ENCODE measurements at places on chromosomes 16 and 17.

GRCh38 chr17:909642-910323 is 69.8 kb downstream of the NXN start:
- DNase-seq: no peak

DNA sequence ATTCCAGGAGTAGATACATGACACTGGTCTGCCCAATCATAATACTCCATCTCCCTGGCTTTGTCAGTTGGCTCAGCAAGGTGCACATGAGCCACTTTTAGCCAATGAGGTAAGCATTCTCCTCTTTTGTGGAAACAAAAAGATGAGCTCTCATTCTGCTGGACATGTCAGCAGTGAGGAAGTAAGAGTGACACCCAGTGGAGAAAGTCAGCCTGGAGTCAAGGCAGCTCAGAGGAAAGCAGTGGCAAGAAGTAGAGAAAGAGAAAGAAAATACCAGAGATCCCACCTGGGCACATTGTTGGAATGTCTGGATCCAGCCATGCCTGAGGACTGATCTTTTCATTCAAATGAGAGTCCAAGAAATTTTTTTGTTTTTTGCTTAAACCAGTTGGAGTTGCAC is 496.9 kb upstream of the C16orf82 start:
- no peak for DNase-seq

GRCh38 chr16:82016964-82017363 is 5.7 kb upstream of the SDR42E1 start:
- DNase-seq: no peak

DNA sequence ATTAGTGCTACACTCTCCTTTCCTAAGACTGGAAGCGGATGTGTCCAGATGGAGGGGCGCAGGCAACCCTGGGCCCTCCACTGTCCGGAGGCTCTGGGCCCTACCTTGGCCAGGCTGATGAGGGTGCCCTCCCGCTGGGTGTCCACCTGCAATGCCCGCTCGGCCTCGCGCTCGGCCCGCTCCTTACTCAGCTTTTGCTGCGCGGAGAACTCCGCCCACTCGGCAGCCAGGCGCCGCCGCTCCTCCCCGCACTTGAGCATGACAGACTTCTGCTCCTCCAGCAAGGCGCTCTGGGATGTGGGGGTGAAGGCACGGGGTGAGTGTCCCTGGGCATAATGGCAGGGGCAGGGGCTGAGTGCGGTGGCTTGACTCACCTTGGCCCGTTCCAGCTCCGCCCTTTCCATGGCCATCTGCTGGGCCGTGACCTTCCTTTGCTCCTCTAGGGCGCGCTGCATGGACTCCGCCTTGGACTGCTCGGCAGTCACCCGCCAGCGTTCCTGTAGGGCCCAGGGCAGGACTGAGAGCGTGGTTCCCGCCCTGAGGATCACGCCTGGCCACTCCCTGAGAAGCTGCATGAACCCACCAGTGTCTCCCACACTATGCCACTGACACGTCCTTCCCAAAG is 10.1 kb upstream of the MRPL38 start:
- no peak for DNase-seq

- DNase-seq: no peak
Measured at GRCh38 chr16:9337308-9338032, 246.0 kb downstream of the HAPSTR1 start.

DNA sequence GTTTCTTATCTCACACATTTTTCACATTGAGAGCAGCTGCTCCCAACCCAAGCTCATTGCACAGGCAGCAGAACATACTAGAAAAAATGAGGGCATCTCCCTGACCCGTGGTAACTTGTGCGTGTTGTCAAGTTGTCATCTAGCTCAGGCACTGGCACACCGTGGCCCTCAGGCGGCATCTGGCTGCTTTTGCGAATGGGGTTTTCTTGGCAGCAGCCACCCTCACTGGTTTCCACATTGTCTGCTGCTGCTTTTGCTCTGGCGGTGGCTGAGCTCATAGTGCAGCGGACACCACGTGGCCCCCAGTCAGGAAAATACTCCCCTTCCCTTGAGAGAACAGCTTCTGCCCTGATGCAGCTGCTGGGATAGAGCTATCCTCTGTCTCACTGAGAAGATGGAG is 9.4 kb upstream of the TEDC2 start:
- no peak for DNase-seq

GRCh38 chr17:80106176-80106575 is 4.8 kb downstream of the GAA start:
- no peak for DNase-seq

DNA sequence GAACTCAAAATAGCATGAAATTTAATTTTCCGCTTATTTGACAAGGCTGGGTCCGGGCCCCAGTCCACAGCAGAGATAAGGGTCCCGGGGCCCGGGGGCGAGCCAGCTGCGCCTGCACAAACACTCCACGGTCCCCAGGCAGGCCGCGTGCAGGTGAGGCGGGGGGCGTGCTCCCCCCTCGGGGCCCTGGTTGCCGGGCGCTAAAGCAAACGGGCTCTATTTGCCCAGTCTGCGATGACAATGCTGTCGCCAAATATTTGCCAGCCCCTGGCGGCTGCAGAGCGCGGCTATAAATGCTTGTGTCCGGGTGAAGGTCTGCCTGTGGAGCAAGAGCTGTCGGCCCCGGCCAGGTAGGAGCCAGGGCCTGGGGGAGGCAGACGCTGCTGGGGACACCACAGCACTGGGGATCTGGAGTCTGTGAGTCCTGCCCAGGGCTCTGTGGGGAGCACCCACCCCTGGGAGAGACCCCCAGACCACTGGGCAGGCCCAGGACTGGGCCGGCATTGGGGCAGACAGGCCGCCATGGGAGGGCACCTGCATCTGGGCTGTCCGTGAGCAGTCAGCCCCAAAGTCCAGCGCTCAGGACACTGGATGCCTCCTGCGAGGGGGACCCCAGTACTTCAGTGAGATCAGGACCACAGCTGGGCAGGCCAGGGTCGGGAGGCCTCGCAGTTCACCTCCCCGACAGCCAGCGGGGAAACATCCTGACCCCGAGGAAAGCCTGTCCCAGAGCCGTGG is at the start of gene PERCC1:
TSS of gene PERCC1 (plus strand) at position 320 of the 738 bp plus-strand sequence. CDS start 1,516 bp downstream, outside the sequence.
- DNase-seq: no peak

GRCh38 chr16:51523400-51523799 is 372.3 kb upstream of the SALL1 start:
- DNase-seq: no peak

DNA sequence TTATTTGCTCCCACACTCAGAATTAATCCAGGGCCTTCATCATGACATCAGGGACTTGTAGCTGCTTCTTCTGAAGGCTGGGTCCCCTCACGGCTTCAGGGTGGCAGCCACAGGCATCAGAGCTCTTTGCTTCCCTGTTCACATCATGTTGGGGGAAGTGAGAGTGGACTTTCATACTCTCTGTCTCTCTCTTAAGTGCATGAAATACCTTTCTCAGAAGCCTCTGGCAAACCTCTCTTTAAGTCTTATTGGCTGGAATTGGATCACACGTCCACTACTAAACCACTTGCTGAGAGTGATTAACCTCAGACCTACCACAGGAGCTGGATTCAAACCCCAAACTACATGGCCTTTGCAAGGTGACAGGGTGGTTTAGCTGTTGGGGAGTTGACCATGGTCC is 17.7 kb upstream of the SALL1 start:
- no peak for DNase-seq

DNA sequence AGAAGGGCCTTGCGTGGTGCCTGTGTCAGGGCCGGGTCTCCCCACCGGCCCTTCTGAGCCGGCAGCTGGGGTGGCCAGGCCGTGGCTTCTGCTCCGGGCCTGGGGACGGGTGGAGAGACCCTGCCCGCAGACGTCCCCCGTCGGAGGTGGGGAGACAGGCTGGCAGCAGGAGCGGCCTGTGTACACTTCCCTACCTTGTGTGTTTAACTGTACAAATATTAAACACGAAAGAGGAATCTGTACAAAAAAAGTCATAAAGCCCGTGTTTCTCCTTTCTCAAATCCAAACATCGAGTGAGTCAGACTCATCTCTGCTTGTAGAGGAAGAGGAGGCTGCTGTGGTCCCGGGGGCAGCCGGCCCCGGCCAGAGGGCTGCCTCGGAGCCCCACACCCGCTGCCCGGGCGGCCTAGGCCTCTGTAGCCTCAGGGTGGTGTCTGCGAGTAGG is 2.0 kb downstream of the CACNA1H start:
- DNase-seq: no peak

DNA sequence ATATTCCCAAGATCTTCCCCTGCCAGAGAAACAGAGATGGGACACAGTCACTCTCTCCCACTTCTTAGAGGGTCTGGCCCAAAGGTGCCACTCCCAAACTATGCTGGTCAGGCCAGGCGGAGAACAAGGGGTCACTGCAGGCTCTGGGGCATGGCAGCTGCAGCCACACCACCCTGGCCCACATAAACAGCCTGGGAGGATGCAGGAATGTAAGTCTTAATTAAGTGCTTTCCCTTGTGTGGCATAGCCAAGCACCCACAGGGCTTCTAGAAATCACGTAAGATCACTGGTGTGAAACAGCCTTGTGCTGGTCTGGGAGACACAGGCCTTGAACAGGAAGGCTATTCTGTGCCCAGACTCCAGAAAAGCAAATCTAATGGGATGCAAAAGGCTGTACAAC is 31.5 kb downstream of the ABCC12 start:
- DNase-seq: no peak

DNA sequence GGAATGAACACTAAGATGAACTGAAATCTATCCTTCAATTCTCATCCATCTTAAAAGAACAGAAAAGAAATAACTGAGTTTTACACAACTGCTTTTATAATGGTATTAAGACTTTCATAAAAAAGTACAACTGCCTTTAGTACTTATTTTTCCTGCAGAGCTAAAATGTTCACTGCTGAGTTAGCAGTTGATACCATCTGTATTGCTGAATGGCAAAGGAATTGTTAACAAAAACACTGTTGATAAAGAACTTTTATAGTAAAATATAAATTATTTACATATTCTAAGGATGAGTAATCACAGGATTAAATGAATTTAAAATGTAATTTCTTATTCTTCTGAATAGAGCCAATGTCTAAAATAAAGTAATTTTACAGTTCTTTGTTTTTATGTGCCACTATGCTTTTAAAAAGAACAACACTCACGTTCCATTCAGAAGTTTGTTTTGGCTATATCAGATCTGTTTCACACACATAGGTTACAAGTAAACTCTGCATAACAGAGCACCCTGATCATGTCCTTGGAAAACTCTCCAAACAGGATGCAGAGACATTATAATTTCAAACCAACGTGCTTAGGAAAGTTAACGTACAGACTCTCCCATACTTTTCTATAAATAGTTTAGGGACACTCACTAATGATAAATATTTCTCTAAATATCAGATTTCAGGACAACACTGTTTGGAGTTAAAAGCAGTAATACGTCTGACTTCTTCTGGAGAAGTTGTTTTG is 151.1 kb downstream of the ITFG1 start:
- DNase-seq: no peak

DNA sequence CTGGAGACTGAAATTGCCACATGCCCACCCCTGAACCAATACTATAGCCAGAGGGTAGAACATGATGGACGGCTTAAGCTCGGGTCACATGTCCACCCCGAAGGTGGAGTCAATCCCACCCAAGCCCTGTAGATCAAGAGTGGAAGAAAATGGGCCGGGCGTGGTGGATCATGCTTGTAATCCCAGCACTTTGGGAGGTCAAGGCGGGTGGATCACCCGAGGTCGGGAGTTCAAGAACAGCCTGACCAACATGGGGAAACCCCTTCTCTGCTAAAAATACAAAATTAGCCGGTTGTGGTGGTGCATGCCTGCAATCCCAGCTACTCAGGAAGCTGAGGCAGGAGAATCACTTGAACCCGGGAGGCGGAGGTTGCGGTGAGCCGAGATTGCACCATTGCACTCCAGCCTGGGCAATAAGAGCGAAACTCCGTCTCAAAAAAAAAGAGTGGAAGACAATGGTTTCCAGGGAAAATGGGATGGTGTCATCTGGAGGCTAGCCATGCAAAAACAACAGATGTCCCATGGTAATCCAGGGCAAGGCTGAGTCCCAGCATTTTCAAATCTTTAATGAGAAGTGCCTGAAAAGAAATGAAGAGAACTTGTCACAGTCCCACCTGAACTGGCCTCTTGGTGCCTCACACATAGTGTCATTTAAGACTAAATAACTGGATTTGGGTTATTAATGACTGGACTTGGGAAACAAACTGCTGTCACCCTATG is 30.1 kb downstream of the CD300LF start:
- DNase-seq: no peak

GRCh38 chr16:84730406-84731106 is 30.8 kb downstream of the USP10 start:
- DNase-seq: no peak

GRCh38 chr17:60656499-60656898 is 21.2 kb upstream of the BCAS3 start:
- DNase-seq: no peak

DNA sequence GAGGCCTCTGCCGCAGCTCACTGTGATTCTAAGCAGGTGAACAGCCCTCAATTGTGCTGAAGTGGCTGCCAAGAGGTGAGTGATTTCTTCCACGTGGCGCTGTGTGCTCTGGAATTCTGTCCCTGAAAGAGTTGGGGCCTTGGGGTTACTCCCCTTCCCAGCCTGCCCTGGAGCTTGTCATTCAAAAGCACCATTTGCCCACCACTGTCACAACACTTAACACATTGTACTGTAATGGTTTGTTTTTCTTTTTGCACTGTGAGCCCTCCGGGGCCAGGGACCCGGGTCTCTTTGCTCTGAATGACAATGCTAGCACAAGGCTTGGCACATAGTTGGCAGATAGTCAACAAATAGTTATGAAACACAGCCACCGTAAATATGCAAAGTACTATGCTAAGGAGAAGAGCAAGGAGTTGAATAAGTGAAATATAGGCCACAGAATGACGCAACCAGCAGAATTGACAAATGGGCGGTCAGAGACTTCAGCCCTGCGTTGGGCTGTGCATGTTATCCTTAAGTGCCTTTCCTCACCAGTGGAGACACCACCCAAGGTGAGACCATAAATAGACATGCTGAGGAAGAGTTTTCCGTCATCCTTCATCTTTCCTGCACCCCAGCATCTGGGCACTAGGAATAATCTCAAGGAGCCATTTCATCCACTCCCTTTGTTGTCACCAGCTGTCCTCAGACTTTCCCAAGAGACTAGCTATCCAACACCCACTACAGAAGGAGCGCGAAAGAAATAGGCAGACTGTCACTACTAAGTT is 112.0 kb upstream of the DNAH9 start:
- no peak for DNase-seq

DNA sequence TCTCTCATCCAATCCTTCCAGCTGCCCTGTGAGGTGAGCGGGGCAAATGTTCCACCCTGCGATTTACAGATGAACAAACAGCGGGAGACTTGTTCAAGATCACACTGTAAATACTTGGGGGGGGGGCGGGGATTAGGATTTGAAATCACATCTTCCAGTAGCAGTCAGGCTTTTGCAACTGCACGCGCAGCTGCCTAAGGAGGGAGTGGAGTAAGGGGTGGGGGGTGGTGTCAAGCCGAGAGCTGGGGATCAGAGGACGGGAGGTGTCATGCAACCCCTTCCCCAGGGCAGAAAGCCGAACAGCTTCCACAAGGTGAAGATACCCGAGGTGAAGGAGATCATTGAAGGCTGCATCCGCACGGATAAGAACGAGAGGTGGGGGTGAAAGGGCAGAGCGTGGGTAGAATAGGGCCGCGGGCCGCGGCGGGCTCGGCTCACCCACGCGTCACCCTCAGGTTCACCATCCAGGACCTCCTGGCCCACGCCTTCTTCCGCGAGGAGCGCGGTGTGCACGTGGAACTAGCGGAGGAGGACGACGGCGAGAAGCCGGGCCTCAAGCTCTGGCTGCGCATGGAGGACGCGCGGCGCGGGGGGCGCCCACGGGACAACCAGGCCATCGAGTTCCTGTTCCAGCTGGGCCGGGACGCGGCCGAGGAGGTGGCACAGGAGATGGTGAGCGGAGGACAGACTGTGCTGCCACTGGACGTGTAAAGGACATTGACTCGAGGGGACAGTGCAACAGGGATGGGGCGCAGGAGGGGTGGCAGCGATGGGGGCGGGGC is 4.6 kb downstream of the WNK4 start:
- DNase-seq: no peak
